Activated naive CD8-positive, alpha-beta T cell treated with anti-CD3 and anti-CD28 coated beads for 36 hours (primary cell): ENCODE measurements at places on chromosomes 1 and 21.

GRCh38 chr1:222653178-222653827, 35.4 kb downstream of the MIA3 start:
- DNase-seq, result peak; percentile 34

GRCh38 chr1:183027791-183028190, 4.6 kb downstream of the LAMC1 start:
- DNase-seq, result no peak

DNA sequence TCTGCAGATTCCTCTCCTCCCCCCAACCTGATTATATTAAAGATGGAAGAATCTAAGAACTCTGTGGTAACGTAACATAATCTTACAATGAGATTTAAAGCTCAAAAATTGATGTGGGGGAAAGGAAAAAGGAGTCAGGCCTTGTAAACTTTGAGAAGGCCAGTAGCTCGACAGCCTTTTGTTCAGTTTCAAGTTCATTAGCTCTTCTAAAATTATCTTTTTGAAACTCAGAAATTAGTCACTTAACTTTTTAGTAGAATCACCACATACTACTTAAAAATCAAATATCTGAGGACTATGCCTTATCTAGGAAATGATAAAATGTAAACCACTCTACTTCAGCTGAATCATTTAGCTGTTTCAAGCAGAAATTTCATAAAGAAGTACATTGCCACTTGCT, 996.2 kb downstream of the AMY1C start:
- DNase-seq, result no peak

DNA sequence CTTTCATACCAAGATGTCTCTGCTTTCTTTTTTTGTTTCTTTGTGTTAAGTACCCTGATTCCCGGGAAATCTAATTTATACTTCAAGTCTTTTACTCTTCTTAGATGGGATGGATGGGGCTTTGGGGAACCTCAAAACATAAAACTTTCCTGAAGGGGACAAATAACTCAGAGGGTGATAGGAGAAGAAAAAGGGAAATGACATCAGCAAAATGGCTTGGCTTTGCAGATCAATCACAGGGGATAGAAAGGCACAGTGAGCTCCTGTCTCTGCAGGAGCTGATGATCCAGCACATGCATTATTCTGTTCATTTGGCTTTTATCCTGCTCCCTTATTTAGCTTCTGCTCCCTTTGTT, 1.4 kb upstream of the CA14 start:
- no peak for DNase-seq

- no peak for DNase-seq
Measured at GRCh38 chr1:204206121-204206520, 7.7 kb downstream of the GOLT1A start.

- no peak for DNase-seq
Measured at GRCh38 chr1:32685498-32685897, 17.1 kb downstream of the SYNC start.

DNA sequence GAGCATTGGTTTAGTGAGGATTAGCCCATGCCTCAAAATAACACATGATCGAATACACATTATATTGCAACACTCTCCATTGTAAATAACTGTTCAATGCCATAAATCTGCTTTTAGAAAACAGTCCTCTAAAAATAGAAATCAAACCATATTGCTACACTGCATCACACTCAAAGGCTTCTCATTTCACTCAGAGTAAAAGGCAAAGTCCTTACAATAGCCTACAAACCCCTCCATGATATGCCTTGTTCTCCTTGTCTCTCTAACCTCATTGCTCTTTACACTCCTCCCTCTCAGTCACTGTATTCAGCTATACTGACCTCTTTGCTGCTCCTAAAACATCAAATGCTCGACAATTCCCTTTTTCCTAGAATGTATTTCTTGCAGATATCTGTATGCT, 64.2 kb downstream of the CYYR1 start:
- no peak for DNase-seq

DNA sequence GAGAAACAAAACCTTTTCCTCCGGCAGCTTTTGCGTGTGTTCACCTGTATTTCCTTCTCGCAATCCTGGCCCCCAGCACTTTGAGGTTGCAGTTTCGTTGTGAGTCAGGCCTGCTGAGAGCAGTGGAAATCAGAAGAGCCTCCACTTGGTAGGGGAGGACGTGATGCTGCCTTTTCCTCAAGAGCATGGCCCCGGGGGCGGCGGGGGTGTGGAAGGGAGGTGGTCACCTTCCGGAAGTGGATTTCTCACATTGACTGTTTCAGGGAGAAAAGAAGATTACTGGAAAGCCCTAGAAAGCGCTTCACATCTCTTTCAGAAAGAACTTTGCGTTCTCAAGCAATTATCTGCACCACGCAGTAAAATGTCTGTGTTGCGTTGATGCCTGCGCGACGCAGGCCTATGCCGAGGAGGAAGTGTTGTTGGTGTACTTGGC, 12.2 kb upstream of the IL10 start:
- DNase-seq, result peak; percentile 89
